Ovary (tissue), 10 donors: ENCODE measurements at places on chromosomes 3 and 15. TPM values are rescaled to one million over a fixed set of nuclear protein-coding genes. Genes with fewer than 3 reads are reported as not detected.
A peak's percentile ranks its signal among the peaks of the same experiment; 100 is the strongest.

GOLGA8O gene
- total RNA-seq: 2.9 TPM

KLHL25 gene
- 7.1 TPM for total RNA-seq

C3orf18 gene
- total RNA-seq: 19.6 TPM

MAP6D1 gene
- total RNA-seq: 3.1 TPM

TP63 gene
- total RNA-seq: 0.25 TPM

CTXND1 gene
- 0.11 TPM for total RNA-seq

GMPS gene
- 54.7 TPM for total RNA-seq

CCDC54 gene
- total RNA-seq: not detected

DNA sequence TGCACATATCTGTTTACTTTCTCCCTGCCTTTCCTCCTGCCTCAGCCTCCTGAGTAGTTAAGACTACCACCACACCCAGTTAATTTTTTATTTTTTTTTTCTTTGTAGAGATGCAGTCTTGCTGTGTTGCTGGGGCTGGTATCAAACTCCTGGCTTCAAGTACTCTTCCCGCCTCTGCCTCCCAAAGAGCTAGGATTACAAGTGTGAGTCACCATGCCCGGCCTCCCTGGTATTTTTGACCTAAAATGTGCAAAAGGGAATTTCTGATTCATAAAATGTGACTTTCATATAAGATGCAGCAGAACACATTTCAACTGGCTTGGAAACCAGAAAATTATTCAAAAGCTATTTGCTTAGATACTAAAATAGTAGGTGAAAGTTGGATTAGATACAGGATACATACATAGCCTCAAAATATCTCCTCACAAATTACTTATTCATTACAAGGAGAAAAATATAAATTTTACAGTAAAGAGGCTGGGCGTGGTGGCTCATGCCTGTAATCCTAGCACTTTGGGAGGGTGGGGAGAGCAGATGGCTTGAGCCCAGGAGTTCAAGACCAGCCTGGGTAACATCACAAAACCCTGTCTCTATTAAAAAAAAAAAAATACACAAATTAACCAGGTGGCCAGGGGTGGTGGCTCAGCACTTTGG lies 32.0 kb downstream of the MAP4 start:
- no peak for DNase-seq

DNA sequence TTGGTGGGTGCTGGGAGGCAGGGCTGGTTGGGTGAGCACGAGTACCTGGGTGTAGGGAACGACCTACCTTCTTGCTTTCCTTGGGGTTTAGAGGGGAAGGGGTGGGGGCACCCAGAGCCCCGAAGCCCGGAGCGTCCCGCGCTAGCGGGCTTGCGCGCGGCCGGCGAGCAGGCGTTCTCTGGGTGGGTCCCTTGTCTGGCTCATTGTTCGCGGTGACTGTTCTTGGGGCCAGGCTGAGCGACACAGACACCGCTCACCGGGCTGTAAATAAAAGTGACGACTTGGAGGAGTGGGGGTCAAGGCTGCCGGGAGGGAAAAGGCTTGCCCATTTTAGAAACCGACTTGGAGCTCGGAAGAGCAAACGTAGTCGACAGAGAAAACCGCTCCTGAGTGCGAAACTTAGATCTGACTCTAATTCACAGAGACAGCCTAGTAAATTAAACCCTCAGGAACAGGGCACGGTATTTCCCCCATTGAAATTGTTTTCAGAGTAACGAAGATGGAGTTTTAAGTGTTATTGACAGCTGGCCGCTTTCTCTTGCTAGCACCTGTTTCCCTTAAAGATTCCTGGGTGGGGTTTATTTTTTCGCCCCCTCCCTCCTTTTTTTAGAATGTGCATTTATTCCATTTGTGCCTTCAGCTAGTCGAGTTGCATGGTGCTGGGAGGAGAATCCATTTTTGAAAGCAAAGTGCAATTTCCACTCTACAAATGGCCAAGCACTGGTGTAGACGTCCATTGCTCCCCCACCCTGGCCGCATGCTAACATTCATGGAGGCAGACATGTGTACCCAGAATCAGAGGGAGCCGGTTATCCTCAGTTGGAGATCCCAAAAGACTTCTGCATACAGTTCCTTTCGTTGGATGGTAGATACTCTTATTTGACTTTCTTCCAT lies 532.1 kb upstream of the SEMA6D start:
- no peak for DNase-seq

- DNase-seq: no peak
Measured at GRCh38 chr3:87076946-87077345, 86.0 kb upstream of the VGLL3 start.

DNA sequence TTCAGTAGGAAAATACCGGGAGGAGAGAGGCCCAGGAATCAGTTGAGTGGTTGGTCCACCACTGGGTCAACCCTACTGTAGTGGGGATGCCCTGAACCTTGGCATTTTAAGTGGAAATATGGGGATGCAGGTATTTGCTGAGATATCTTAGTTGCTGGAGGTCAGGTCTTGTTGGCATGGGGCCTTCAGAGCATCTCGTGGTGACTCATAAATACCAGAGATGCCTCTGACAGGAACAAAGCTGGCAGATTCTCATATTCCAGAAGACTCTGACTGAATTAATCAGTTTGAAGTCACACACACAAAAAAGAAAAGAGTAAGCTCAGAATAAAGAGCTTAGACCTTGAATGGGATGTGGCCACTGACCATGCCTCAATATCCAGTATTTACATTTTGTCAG lies 91.6 kb downstream of the CACNA2D3 start:
- DNase-seq: no peak

- no peak for DNase-seq
Measured at GRCh38 chr15:70579766-70580165, 183.6 kb downstream of the UACA start.

GRCh38 chr15:41801850-41802455 lies 25.9 kb upstream of the JMJD7 start:
- DNase-seq: no peak

- DNase-seq: no peak
Measured at GRCh38 chr3:42569593-42570142, 12.1 kb downstream of the SEC22C start.

GRCh38 chr3:11692532-11692813 lies 48.8 kb upstream of the VGLL4 start:
- no peak for DNase-seq

DNA sequence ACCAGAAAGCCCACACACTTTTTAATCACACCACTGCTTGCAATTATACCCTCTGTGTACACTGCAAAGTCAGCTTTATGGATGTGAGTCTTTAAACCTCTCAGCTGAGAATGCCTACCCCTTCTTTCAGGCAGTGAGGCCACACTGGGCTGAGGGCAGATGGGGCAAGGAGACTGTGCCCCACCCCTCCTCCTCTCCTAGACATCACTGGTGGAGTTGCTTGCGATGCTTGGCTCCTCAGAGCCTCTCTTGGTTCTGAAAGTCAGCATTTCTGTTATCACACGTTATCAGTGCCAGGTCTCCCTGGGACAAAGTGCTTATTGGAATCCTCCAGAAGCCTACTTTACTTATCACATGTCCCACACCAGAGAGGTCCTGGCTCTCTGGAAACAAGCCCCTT lies 128.2 kb downstream of the ZNF621 start:
- no peak for DNase-seq

DNA sequence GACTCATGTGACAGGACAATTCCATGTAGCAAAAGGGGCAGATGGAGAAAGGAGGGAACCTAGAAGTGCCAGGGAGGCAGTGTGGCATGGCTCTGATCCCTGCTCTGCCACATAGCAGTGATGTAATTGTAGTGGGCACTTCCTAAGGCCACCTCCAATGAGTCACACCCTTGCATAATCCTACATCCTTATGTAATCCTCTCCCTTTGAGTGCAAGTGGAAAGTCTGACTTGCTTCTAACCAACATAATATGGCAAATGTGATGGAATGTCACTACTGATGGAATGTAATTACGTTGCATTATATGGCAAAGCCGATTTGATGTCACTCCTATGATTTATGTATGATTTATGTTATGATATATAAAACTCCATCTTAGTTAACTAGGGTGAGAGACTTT lies 72.9 kb upstream of the ATP2C1 start:
- DNase-seq: no peak

GRCh38 chr3:99236576-99236975 lies 335.1 kb upstream of the DCBLD2 start:
- DNase-seq: no peak

GRCh38 chr3:78809966-78810365 lies 957.8 kb downstream of the ROBO1 start:
- no peak for DNase-seq

- DNase-seq: no peak
Measured at GRCh38 chr3:127062926-127063325, 80.0 kb downstream of the PLXNA1 start.

DNA sequence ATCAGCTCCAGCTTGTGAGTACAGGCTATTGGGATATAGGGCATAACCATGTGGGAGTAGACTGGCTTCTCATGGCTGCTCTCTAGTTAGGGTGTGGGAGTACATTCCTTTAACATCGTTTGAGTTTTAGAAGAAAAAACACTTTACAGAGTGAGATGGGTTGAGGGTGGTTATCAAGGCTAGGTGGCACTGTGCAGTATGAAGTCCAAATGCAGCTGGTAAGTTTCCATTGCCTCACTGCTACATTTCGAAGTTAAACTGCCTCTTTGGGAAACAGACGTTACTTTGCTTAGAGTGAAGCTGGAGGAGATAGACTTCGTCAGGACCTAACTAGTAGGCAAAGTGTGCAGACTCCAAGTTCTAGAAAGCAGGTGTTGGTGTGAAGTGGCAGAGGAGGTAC lies 192.4 kb downstream of the SQOR start:
- no peak for DNase-seq

- DNase-seq: no peak
Measured at GRCh38 chr3:14258906-14259904, 80.6 kb downstream of the LSM3 start.

DNA sequence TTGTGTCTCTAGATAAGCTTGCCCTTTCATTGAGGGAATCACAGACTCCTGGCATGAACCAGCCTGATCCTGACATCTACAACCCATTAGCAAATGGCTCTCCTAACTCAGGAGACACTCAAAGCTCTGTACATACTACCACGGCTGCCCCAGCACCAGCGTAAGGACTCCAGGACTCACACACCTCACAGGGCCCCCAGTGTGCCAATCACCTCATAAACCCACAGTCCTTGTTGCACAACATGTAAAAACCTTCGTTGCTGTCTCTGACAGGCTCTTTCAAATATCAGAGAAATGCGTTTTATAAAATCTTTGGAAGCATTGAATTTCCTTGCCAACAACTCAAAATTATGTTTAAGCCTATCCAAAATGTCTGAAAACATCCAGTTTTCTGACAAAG lies 7.3 kb downstream of the FYCO1 start:
- no peak for DNase-seq

DNA sequence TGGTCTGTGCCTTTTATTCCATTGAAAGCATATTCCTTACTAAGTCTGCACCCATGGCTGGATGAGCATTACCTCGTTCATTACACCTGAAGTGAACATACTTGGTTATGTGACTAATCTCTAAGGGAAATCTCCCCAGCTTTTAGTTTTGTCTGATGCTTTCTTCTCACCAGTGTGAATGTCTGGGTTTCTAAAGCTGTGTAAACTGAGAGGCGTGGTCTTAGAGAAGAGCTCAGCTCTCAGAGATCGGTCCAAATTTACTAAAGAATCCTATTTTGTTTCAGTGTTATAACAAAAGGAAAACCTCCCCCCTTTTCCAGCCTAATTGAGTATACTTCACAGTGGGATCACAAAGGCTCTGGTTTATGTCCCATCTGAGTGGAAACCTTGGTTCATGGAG lies 352.3 kb downstream of the PTPRG start:
- no peak for DNase-seq

GRCh38 chr3:112333381-112334317 lies 693 bp downstream of the CD200 start:
- peak; percentile 46 for DNase-seq

DNA sequence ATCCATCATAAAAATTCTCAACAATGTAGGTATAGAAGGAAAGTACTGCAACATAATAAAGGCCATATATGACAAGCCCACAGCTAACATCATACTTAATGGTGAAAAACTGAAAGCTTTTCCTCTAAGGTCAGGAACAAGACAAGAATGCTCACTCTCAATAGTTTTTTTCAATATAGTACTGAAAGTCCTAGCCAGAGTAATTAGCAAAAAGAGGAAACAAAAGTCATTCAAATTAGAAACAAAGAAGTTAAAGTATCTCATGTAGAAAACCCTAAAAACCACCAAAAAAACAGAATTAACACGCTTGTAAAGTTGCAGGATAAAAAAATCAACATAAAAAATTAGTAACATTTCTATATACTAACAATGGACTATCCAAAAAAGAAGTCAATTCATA lies 61.8 kb downstream of the MYH15 start:
- no peak for DNase-seq

DNA sequence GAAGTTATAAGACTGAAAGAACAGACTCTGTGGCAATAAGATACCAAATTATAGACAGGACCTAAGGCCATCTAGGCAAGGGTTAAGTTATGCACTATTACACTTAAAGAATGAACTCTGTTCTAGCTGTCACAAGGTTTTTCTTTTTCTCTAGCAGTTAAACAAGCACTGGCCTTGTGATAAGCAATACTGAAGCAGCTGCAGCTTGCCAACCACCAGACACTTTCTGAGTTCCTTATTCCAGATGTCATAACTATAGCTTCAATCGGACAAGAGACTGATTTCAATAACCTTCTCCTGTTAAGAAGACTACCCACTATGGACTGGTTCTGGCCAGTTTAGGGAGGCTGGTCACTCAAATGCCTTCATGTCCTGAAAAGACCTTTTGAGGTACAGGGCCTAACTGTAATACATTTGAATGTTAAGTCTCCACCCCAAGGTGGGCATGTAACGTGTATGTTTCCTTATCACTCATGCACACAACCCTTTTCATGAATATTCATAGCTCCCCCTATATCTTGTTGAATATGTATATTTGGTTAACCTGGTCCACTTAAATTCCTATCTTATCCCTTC lies 85.8 kb downstream of the CFAP20DC start:
- DNase-seq: no peak

DNA sequence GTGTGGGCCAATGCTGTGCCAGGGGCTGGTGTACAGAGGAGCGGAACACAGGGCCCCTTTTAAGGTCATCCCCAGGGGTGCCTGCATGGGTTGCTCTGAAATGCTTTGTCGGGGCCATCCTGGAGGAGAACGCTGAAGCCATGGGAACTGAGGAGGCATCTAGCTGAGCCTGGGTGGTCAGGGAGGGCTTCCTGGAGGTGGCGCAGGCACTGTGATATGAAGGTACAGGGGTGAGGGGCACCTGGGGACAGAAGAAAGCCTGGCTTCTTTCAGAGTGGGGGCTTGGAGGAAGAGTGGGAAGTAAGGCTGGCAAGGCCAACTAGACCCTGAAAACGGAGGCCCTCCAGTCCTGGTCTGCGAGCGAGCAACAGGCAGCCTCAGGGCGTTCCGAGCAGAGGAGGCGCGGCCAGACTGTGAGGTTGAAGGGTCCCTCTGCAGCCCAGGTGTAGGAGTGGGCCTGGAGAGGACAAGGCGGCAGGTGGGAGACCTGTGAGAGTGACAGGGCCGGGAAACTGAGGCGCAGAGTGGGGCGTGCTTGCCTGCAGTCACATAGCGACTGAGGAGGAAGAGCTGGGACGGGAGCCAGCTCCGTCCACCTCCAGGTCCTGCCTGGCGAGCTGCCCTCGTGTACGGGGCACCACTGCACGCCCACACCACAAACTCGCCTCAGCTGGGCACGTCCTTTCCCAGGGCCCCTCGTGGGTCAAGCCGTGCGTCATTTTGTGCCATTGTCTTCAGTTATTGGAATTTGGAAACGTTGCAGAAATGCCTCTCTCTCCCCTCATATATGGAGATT lies 4.1 kb downstream of the FBLN2 start:
- no peak for DNase-seq

- peak; percentile 5 for DNase-seq
Measured at GRCh38 chr3:126107203-126107939, 23.4 kb upstream of the SLC41A3 start.
